ENCODE measurements at places on chromosomes 3 and 15.

- DNase-seq: no peak
These were observed 460.9 kb upstream of the KCNMB2 start for GRCh38 chr3:178075344-178075743.

- no peak for DNase-seq
These were observed 86.5 kb upstream of the NMNAT3 start for GRCh38 chr3:139764069-139764905.

DNA sequence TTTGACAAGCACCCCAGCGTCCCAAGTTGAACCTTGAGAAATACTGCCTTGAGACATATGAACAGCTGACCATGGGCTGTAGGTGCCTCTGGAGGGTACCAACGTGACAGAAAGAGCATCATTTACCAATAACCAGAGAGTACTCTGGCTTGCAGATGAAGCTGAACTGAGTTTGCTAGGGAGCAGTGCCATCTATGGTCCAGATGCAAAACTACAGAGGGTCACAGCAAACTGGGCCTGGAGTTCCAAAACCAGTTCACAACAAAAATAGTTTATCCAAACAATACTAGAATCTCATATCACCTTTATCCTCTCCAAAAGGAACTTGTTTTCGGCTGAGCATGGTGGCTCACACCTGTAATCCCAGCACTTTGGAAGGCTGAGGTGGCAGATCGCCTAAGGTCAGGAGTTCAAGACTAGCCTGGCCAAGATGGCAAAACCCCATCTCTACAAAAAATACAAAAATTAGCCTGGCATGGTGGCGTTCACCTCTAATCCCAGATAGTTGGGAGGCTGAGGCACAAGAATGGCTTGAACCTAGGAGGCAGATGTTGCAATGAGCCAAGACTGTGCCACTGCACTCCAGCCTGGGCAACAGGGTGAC, 69.3 kb downstream of the CHAC1 start:
- no peak for DNase-seq

DNA sequence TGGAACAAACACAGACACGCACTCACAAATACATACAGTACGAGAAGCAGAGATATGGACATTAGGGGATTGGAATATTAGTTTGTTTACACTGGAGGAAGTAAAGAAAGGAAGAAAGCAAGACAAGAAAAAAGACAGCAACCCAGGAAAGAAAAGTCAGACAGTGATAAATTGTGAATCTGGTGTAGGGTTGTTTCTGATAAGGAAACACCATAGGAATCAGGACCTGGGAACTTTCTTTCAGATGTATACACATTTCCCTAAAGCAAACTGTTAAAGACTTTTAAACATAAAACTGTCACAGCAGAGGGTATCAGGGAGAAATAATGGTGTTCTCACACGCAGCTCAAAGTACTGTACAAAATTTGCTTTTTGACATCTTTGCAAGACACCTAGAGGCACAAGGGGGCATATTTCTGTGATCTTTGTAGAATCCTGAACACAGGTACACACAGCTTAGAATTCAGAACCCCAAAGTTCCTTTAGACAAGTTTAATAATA, 153.7 kb downstream of the TUSC7 start:
- no peak for DNase-seq

DNA sequence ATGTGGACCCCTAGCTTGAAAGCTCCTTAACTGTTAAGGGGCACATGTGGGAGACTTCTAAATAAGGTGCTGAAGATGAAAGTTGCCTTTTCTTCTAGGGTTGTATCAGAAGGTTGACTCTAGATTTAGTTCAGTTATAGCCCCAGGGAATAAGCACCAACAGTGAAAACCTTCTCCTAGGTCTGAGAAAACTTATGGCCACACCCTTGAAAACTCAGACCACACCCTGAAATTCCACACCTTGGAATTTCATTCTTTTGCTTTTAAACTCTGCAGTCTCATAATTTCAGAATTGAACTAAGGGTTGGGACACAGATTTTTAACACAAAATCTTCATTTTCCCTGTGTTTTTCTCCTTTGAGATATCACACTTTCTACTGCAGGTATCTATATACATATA, 355.8 kb upstream of the IL12A start:
- DNase-seq: no peak

DNA sequence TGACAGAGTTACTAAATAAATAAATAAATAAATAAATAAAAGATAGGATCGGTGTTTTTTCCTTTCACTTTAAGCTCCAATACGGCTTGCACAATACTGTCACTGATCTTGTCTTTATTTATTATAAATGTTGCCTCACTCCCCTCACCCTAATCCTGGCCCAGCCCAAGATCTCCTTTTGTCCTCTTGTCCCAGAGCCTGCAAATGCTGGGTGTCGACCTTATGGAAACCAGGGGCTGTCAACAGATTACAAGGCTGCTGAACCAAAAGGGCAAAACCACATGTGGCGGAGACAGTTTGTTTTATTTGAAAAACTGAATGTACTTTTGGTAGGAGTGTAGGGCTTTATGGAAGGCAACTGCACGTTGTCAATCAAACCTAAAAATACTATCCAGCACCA, 75.9 kb downstream of the RFTN1 start:
- DNase-seq: no peak

GRCh38 chr15:74884428-74885223, 5.2 kb upstream of the MPI start:
- no peak for DNase-seq

GRCh38 chr3:170205302-170205701, 16.9 kb upstream of the PRKCI start:
- no peak for DNase-seq

DNA sequence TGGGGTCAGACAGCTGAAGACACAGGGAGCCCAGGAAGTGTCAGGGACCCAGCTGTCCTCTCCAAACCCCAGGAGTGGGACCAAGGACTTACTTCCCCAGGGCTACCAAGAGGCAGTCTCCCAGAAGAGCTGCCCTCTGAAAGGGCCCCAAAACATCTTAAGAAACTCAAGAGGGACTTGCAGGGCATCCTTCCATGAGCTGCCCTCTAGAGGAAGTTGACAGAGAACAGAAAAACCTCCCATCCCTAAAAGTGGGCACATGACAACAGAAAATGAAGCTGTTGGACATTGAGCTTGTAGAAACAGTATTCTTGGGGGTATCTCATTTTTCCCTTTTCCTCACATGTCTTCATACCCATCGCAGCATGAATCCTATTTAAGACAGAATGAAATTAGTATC, 58.9 kb downstream of the MECOM start:
- no peak for DNase-seq

GRCh38 chr3:135191708-135192107, 396.6 kb downstream of the EPHB1 start:
- no peak for DNase-seq

- DNase-seq: no peak
These were observed 27.0 kb downstream of the PSTPIP1 start for GRCh38 chr15:77021803-77022381.

- no peak for DNase-seq
These were observed 179.1 kb downstream of the SLC9A9 start for GRCh38 chr3:143668924-143669790.

DNA sequence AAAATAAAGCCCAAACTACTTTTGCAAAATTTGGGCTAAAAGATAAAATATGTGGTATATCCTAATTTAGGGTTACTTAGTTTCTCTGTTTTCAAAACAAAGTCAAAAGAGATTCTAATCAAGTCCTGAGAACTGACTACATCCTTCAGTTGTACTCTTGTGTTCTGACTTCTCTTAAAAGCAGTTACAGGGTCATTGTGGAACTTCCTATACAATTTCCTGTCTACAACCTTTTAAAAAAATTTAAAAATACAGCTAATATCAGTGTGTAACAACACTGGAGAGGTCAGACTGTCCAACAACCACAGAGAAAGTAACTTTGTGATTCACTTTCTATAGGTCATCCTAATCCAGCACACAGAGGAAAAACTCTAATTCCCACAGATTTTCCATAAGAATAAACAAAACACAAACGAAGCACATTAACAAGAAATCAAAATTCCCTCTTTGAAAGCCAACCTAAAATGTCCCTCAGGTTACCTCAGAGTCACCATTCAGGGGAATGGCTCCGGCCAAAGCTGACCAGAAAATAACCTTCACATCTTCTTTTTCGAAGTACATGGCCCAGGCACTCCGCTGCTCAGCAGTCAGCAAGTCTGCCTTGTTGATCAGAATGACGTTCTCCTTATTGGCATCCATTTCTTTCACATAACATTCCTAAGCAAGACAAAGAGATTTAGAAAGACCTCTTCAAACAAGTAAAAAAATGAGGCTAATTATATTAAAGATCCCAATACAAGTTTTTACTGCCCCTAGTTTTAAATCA, 13.3 kb downstream of the LSG1 start:
- no peak for DNase-seq

- no peak for DNase-seq
These were observed 104.2 kb downstream of the MEIS2 start for GRCh38 chr15:36996121-36996520.

DNA sequence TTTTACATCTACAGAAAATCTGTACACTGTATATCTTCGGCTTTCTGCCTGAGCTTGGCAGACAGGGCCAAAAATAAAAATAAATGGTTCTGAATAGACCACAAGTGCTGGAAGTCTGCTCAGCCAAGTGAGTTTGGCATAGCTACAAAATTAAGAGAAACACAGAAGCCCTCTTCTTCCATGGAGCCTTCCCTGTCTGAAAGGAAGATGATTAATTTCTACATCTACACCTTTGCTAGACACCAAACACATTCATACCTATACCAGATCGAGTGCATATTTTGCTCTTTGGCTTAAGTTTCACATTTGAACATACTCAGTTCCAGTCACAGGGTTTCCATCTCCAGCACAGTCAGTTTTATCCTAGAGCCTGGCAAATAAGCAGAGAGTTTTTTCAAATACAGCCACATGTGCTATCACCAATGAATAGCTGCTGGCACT, 224.6 kb downstream of the GREM1 start:
- DNase-seq: no peak

DNA sequence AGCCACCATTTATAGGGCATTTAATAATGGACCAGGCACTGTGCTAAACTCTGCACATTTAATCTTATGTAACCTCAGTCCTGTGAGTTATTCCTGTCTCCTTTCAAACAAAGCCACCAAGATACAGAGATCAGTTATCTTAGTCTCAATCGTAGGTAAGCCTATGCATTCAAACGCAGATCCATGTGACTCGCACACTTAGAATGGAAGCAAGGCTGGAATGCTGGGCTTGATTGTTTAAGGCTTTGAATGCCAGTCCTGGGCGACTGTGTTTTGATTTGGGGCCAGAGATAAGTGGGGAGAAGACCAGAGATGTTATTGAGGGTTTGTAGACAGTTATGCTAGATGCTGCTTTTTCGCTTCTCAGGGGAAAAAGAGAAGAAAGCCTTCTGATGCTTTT, 22.2 kb downstream of the MED12L start:
- no peak for DNase-seq

DNA sequence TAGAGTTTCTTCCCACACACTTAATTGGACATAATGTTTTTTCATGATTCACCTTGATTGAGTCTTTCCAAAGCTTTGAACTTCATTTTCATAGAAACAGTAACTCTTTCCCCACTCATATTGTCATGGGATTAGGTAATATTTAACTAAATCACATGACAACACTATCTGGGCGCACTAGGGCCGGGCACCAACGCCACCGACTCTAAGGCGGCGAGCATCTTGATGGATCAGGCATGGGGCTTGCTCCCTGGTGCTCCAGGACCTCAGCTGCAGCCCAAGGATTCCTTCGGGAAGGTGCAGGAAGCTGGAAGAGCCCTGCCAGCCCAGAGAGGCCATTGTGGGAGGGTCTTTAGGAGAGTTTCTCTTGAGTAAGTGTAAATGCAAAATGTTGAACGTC, 193.1 kb upstream of the UBE3A start:
- no peak for DNase-seq

DNA sequence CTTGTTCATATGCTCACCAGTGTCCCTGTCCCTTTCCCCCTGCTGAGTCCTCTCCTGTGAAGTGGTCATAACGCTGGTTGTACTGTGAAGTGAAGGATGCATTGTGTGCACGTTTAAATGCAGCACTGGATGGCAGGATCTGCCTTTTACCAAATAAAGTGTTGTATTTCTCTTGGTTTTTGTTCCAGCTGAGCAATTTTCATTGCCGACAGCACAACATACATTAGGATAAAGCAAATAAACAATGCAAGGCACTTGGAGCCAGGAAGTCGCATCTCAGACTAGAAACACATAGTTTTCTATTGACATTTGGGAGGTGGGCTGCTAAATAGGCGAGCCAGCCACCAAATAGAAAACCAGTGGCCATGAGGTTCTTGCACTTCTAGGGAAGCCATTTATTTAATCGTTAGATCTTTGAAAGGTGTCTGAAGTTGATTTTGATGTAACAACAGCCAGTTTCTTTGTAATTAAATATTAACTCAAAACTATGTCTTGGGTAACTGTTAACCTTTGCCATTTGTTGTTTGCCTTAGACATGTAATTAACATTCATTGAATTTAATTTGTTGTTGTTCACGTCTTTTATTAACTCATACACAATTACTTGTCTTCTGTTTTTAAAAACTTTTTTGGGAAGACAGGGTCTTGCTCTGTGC, 185.3 kb downstream of the FNDC3B start:
- no peak for DNase-seq

DNA sequence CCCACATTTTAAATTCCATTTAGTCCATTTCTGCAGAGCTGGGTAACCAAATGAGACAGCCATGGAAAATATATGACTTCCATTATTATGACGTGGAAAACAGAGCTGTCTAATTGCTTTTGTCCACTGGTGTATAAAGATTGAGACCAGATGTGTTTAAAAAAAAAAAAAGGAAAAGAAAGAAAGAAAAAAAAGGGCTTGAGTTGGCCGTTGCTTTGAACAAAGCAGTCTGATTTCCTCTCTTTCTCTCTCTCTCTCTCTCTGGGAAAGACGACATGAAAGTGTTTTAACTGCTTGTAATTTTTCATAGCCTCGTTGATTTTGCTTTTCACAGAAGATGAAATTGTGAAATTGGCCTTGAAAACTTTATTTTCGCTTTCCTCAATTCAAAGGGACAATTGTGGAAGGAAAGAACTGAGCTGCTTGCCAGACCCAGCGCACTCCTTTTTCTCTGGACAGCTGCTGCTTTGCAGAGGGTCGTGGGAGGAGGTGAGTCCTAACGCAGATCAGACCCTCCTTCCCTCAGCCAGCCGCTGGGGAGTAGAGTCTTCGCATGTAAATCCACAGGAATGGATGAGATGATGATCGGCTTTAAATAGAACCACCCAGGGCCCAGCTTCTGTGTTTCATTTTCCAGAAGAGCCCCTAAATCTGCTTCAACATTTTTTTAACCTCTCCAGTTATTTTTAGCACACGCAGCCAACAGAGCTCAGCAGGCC, 42.8 kb upstream of the UBE2E1 start:
- no peak for DNase-seq

DNA sequence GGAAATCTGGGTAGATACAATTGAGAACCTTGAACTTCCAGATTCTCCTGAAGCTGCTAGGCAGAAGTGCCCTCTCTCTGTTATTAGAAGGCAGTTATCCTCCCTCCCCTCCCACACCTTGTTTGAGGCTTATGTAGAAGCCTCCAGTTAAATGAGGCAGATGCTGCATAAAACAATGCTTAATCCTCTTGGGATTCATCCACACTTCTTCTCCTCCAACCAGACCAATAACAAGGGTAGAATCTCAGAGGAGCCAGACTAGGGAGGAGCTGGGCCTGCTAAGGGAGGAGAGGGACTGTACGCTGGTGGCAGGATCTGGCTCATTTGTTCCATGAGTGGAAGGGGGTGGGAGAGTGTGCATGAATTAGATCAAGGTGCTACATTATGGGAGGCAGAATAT, 88.3 kb upstream of the PRR23C start:
- no peak for DNase-seq

All from cortex of kidney (tissue), 1 donor.